ENCODE measurements at places on chromosomes 4 and X. TPM values are rescaled to one million over a fixed set of nuclear protein-coding genes. Genes with fewer than 3 reads are reported as not detected.
A peak's percentile ranks its signal among the peaks of the same experiment; 100 is the strongest.

- DNase-seq = no peak
Measured at GRCh38 chr4:38560340-38560739, 103.7 kb upstream of the KLF3 start.

GRCh38 chr4:63620271-63620670 is 789.0 kb downstream of the TECRL start:
- DNase-seq = no peak

- no peak for DNase-seq
Measured at GRCh38 chr4:84218031-84218430, 281.1 kb downstream of the NKX6-1 start.

DNA sequence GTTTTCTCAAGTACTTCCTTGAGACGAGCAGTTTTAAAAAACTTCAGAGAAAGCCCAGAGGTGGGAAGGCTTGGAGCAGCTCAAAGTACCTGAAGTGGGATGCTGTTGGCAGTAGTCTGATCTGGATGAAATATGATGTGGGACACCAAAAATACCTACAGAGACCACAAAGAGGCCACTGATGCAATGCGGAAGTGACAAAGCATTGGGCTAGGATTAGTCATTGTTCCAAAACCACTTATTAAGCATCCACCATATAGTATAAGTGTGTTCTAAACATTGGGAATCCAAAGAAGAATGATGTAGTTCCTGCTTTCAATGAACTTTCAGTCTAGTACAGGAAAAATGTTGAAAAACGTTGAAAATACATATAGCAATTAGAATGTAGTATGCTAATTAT is 386.1 kb upstream of the CNKSR2 start:
- no peak for DNase-seq

SH3TC1 gene
- polyA plus RNA-seq = 8.1 TPM

DNA sequence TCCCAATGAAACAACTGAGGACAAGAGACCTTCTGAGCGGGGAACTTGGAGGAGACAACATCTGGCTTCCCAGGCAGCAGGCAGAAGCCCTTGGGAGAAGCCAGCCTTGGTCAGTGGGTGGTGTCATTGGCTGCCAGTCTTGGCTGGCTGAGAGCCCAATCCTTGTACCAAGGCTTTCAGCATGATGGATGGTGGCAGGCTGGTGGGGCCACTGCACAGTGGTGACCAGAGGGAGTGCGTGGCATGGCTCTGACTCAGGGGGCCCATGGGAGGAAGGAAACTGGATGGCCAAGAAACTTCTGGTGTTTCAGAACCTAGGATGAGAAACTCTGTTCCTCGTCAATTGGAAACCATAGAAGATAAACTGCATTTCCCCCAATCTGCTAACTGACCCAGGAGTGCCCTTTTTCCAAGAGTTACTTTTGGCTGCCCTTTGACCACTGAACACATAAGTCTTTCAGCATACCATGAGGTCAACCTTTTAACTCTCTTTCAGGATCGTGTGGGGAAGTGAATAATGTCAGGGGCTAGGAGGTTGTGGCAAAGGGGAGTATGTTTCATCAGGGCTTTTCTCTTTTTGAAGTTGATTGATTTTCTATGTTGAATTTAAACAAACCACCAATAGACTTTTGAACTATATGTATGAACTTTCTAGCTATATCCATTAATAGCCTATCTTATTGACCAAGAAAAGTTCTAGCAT is 60.9 kb downstream of the SOWAHB start:
- DNase-seq = no peak

- DNase-seq = no peak
Measured at GRCh38 chrX:65035446-65035770, 59.2 kb upstream of the ZC4H2 start.

FAT4 gene
- polyA plus RNA-seq = 0.42 TPM

GRCh38 chrX:3532581-3533085 is 180.8 kb downstream of the PRKX start:
- no peak for DNase-seq

POU4F2 gene
- not detected for polyA plus RNA-seq

PABPC1L2A gene
- not detected for polyA plus RNA-seq

TRIML2 gene
- 58.1 TPM for polyA plus RNA-seq

- peak; percentile 73 for DNase-seq
Measured at GRCh38 chrX:136909706-136910564, 29.4 kb upstream of the RBMX start.

- no peak for DNase-seq
Measured at GRCh38 chrX:123617007-123617406, 115.8 kb downstream of the THOC2 start.

GPC3 gene
- not detected for polyA plus RNA-seq

NLGN4X gene
- polyA plus RNA-seq = 0.06 TPM

HSPA4L gene
- 10.3 TPM for polyA plus RNA-seq

DNA sequence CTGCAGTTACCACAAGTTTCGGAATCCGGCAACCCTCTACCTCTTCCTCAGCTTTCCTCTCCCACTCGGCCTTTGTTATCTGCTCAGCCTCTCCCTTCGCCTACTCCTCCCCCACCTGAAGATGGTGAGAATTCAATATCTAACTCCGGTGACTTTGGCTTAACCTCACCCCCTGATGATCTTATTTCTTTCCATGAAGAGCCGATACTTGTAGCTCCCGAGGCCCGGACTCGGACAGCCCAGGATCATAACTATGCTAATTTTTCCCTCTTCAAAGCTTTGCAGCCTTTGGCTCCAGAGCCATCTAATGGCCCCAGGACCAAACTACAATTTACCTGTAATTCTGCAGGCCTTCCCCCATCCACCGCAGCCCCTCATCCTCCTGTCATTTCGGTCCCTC is 32.0 kb upstream of the MGST2 start:
- DNase-seq = peak; percentile 42

- DNase-seq = no peak
Measured at GRCh38 chrX:101655534-101655933, 4.1 kb downstream of the ARMCX2 start.

DNA sequence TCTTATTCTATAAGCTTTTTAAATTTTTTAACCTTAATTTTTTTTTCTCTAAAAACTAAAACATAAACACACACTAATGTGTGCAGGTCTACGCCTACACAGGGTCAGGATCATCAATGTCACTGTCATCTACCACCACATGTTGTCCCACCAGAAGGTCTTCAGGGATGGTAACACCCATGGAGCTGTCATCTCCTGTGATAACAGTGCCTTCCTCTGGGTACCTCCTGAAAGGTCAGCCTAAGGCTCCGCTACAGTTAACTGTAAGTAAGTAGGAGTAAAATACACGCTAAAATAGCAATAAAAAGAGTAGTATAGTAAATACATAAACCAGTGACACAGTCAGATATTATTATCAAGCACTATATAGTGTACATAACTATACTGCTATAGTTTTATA is 45.9 kb upstream of the GPRIN3 start:
- no peak for DNase-seq

DNA sequence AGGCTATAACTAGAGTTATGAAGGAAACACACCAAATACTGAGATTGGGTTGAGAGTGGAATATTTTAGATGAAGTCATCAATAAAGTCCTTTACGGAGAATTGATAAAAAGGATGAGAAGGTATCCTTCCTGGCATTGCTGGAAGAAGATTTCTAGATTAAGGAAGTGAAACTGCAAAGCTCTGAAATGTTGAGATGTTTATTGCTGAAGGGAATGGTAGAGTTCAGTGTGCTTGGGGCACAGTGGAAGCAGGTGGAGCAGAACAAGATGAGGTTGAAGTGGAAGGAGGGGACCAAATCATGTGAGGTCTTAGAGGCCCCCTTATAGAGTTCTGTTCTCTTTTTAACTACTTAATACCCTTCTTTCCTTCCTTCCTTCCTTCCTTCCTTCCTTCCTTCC is 848.5 kb downstream of the RAB28 start:
- no peak for DNase-seq

FGB gene
- 13.8 TPM for polyA plus RNA-seq

DNA sequence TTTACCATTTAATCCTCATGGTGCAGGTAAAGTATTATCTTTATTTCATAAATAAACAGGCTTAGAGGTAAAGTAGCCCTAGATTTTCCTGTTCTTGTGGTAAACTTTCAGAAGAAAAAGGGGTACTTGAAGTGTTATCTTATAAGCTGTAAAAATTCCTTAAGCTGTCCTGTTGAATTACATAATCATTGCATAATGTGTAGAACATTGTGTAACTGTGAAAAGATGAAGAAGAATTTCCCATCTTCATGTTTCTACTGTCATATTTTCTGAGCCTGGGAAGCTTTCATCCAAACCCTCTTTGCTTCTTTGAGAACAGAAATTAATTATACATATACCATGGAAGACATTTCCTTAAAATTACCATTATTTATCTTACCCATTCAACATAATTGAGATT is 90.5 kb downstream of the ELOVL6 start:
- DNase-seq = no peak

GUCY1B1 gene
- 0.14 TPM for polyA plus RNA-seq

DNA sequence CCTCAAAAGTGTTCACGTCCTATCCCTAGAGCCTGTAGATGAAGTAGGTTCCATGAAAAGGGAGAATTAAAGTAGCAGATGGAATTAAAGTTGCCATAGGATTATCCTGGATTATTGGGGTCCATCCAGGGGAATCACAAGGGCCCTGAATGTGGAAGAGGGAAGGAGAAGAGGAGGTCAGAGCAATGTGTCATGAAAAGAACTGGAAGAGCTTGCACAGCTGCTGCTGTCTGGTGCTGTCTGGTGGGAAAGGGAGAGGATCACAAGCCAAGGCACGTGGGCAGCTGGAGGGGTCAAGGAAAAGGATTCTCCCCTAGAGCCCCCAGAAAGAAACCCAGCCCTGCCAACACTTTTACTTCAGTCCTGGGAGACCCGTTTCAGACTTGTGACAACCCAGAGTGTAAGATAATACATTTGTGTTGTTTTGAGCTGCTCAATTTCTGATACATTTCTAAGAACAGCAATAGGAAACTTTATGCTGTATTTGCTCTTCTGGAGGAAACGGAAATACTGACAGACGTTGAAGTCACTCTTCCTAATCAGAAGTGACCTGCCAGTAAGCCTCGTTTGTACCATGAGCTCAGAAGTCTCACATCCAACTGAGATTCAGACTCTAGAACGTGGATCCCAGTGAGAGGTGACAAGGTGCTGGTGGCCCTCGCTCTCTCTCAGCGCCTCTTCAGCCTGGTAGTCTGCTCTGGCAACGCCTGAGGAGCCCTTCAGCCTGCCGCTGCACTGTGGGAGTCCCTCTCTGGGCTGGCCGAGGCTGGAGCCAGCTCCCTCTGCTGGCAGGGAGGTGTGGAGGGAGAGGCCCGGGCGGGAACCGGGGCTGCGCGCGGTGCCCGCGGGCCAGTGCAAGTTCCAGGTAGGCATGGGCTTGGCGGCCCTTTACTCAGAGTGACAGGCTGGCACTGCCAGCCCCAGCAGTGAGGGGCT is 34.7 kb upstream of the ENPP6 start:
- no peak for DNase-seq

- DNase-seq = no peak
Measured at GRCh38 chrX:154403858-154404257, 5.2 kb downstream of the DNASE1L1 start.

DNA sequence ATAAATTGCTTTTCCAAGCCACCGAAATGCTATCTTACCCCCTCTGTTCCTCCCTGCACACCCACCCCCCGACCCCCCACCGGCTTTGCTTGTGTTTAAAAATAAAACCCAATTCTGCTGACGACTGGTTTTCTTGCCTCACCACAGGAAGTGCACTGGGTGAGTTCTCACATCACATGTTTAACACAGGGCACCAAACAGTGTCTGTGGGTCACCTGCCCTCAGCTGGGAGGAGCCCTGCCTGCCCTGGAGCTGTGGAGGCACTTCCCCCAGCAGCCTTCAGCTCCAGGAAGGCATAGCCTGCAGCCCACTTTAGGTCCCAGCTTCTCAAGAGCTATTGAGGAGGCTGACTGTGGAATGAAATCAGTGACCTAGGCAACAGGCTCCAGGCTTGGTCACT is 8.8 kb downstream of the TMEM255A start:
- DNase-seq = no peak

- DNase-seq = no peak
Measured at GRCh38 chr4:114178392-114178791, 198.9 kb upstream of the ARSJ start.

DNA sequence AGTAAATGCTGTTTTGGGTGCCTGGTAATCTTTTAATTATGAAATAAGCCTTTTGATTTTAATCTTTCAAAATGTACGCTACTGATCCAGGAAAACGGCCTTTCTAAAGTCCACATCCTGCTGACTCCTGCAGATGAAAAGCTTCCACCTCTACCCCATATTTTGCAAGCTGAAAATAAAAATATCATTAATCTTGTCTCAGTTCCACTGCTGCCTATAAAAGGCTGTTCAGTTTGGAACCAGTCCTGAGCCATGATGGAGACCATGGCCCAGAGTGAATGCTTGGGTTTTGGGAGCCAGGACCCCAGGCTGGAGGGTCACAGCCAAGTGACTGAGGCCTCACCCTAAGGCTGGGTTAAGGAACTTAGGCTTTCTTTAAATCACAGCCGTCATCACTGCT is 110.8 kb downstream of the AFF1 start:
- DNase-seq = no peak

ZXDB gene
- 4.8 TPM for polyA plus RNA-seq

DNA sequence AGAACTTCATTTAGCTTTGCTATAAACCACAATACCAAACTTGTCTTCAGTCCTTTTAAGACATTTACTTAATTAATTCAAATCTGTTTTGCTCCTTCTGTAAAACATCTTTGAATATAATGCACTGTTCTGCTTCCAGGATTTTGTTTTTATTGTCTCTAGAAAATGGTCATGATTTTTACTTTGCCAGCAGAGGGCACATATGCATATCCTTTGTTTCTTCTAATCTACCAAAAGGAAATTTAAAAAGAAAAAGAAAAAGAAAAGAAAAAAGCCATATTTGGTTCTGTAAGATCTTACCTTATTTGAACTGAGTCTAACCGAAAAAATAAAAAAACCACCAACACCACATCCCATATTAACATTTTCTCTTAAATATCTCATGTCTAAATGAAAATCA is 101.9 kb upstream of the CCSER1 start:
- no peak for DNase-seq

GRCh38 chrX:49221868-49222267 is 11.3 kb downstream of the CACNA1F start:
- DNase-seq = no peak

- no peak for DNase-seq
Measured at GRCh38 chr4:160537681-160538080, 1434.8 kb downstream of the RAPGEF2 start.

DNA sequence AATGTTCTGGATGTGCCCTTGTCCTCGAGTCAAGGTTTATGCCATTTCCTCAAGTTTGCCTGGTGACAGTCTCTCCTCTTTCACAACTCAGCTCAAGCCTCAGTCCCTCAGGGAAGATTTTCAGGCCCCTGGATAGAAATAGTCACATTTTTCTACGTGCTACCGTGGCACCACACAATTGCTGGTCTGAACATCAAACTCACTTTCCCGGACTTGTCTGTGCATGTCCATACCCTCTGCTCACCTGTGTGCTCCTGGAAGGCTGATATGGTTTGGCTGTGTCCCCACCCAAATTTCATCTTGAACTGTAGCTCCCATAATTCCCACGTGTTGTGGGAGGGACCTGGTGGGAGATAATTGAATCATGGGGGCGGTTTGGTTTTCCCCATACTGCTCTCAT is 129.7 kb downstream of the HS3ST1 start:
- DNase-seq = no peak

SNCA gene
- not detected for polyA plus RNA-seq

FAM13A gene
- 6.9 TPM for polyA plus RNA-seq

All from A549 (cell line).